Sciatic nerve (tissue), 2 donors: ENCODE measurements at places on chromosomes 3 and 15. TPM values are rescaled to one million over a fixed set of nuclear protein-coding genes. Genes with fewer than 3 reads are reported as not detected.
A peak's percentile ranks its signal among the peaks of the same experiment; 100 is the strongest.

- DNase-seq = no peak
Measured at GRCh38 chr15:100986158-100986896, 67.2 kb downstream of the LRRK1 start.

- DNase-seq = no peak
Measured at GRCh38 chr3:24199300-24199699, 254.2 kb downstream of the NR1D2 start.

- no peak for DNase-seq
Measured at GRCh38 chr3:181008796-181009195, 19.3 kb upstream of the DNAJC19 start.

DNA sequence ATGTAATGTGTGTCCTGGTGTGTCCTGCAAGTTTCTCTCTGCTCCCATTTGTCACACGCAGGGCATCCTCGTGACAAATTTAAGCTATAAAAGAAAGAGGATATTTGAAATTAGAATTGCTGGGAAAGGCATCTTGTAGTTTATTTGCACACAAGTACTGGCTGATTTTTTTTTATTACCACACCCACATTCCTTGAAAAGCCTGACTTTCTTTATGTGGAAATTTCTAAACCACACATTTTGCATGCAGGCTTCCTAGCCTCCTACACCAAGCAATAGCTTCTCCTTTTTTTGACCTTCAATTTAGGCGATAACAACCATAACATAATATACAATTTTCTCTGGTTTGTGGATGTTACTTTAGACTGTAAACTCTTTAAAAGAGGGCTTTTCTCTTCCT lies 126.1 kb downstream of the SERPINI1 start:
- DNase-seq = no peak

- no peak for DNase-seq
Measured at GRCh38 chr3:10245081-10245712, 3.1 kb upstream of the TATDN2 start.

- DNase-seq = no peak
Measured at GRCh38 chr15:35928847-35929246, 382.9 kb upstream of the DPH6 start.

DNA sequence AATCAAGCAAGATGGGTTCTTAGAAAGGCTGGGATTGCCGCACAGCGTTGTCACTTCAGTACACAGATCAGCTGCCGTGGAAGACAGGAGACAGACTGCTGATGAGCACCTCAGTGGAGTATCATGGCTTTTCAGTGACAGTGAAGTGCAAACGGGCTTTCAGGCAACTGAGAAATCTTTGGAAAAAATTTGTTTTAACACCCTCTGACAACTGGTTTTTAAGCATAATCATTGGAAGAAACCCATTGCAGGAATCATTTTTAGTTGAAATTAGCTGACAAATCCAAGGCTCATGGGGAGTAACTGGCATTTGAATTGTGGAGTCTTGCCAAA lies 418.8 kb downstream of the OTOL1 start:
- DNase-seq = no peak

- no peak for DNase-seq
Measured at GRCh38 chr15:69126054-69126469, 34.4 kb upstream of the GLCE start.

DNA sequence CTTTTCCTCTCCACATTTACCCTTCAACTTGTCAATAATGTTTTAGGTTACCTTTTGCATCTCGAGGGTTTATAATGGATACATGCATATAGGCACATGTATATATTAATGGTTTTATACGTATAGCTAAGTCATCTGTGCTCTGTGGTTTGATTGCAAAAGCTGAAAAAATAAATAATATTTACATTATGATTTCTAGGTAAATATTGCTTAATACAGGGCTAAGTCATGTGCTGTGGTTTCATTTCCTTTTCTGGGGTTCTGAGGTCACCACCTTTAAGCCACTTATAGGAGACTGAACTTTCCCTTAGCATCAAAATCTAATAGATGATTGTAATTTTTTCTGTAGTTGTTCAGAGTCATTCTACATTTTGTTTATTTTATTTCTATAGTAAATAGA lies 33.1 kb downstream of the LPP start:
- no peak for DNase-seq

GRCh38 chr15:36632226-36632625 lies 52.8 kb downstream of the CDIN1 start:
- no peak for DNase-seq

GRCh38 chr3:50537421-50538129 lies 30.0 kb downstream of the C3orf18 start:
- DNase-seq = no peak

GRCh38 chr3:125200731-125201139 lies 11.8 kb downstream of the SLC12A8 start:
- DNase-seq = no peak

DNA sequence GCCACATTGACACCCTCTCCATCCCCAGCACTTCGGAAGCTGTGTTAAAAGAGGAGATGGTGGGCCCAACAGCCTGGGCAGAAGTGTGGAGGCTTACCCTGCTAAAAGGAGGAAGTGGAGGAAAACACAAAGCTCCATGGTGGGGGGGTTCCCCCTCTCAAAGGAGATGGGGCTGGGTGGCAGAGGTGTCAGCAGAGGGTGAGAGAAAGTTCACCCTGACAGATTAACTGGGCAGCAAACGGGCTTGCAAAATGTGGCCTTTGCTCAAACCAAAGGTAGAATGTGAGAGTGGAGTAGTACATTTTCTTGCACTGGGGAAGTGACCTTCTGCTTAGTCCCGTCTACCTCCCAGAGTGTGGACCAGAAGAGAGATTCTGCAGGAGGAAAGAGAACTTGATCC lies 44.7 kb downstream of the MYO1E start:
- DNase-seq = no peak

GRCh38 chr15:95690631-95691340 lies 639.7 kb upstream of the NR2F2 start:
- no peak for DNase-seq

- no peak for DNase-seq
Measured at GRCh38 chr3:36496684-36497633, 116.7 kb downstream of the STAC start.

GRCh38 chr15:60616147-60616546 lies 137.2 kb upstream of the ICE2 start:
- DNase-seq = no peak

GRCh38 chr3:115814778-115815380 lies 191.6 kb downstream of the GAP43 start:
- DNase-seq = peak; percentile 85

GRCh38 chr15:78065973-78066946 lies 11.3 kb downstream of the TBC1D2B start:
- DNase-seq = no peak

- no peak for DNase-seq
Measured at GRCh38 chr3:156472150-156472549, 82.8 kb downstream of the SSR3 start.

DNA sequence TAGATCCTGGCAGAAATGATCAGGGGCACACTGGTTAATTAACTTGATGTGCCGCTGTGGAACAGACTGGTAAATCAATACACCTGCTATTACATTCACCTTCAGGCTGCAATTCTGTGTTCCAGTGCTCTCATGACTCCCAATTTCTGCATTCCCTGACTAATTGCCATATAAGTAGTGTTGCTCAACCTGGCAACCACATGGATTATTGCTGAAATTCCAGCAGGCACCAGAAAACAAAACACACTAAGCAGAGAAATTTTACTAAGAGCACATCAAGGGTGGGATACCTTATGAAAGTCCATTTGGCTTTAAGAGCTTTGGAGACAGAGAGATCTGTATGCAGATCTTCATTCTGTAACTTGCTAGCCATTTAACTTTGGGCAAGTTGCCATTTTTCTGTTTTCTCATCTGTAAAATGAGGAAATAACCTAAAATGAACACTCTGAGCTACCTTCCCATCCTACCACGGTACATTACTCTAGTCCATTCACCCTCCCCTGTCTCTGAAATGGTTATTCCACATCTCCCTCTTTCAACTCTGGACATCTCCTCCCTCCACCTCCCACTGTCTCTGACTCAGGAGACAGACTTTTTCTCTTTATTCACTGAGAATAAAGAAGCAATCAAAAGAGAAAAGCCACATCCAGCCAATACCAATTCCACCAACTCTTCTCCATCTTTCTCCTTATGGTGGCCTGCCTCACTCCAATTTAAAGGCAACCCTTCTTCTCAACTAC lies 54.6 kb downstream of the STAC start:
- no peak for DNase-seq

GRCh38 chr3:25665315-25666280 lies 891 bp upstream of the TOP2B start:
- DNase-seq = no peak

DNA sequence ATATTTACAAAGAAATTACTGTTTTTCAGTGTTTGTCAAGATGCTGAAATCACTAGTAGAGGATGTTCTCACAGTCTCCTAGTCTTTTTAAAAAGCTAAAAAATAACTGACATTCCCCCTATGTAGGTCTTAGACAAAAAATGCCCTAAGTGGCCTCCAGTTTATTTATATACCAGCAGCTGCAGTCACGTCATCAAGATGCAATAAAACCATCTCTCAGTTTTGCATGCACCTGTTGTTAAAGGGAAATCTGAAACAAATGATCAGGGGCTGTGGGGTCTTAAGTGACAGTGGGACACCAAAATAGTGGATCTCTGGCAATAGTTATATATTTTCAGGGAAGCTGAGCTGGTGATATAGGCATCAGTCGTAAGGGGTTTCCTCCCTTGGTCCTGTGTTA lies 146.5 kb upstream of the ARPP21 start:
- DNase-seq = no peak

GRCh38 chr3:129435367-129435766 lies 4.4 kb downstream of the MBD4 start:
- no peak for DNase-seq

GRCh38 chr3:84175449-84175848 lies 783.3 kb upstream of the CADM2 start:
- no peak for DNase-seq

- DNase-seq = no peak
Measured at GRCh38 chr3:134073583-134073945, 43.8 kb upstream of the SLCO2A1 start.

DNA sequence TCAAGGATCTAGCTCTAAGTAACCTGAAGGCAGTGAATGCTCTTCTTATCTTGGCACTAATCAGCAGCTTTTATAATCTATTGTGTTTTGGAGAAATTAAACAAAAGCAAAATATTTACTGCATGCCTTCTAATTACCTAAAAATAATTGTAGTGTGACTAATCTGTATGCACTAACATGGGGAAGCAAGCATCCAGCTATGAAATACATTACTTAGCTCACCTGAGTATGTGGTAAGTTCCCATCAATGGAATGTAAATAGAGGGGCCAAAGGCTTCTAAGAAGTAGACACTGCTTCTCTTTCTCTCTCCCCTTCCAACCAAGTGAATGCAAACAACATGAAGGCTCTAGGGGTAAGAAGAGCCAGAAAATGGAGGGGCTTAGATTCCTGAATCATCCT lies 165.6 kb downstream of the STAG1 start:
- no peak for DNase-seq

DNA sequence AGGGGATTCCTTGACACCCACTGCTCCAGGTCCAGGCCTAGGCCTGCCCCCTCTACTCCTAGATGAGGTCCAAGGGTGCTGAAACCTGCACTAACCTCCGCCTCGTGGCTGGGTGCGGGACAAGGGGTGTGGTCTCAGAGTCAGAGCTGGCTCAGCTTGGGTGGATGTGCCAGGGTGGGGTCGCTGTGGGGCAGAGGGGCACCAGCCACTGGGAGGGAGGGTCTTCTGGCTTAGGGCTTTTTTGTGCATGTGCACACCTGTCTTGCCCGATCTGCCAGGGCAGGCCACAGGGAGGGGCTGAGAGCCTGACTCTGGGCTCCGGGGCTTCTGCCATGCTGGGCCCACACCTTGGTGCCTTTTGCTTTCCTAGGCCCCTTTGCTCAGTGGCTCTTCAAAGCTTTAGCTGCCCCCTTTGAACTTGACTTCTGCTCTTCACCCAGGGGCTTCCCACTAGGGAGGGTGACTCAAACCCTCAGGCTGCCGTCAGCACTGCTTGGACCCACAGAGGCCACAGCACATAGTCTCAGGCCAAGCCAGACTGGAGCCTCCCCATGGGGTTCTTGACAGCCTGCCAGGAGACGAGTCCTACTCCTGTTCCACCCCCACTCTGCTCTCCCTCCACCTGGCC lies 73.0 kb downstream of the KLF13 start:
- no peak for DNase-seq

GRCh38 chr15:30073915-30074314 lies 8.8 kb upstream of the GOLGA8J start:
- DNase-seq = no peak

SLC35G2 gene
- total RNA-seq = 8.0 TPM

ACP3 gene
- total RNA-seq = 2.9 TPM

RAB6B gene
- 9.5 TPM for total RNA-seq

CCR1 gene
- 16.5 TPM for total RNA-seq

CCRL2 gene
- total RNA-seq = 4.7 TPM

GUCA1C gene
- not detected for total RNA-seq

SERPINI2 gene
- total RNA-seq = not detected

SEMA3B gene
- 390 TPM for total RNA-seq

PLSCR2 gene
- total RNA-seq = 0.71 TPM

RARB gene
- total RNA-seq = 15.2 TPM

RAD51 gene
- total RNA-seq = 0.53 TPM

FOXB1 gene
- total RNA-seq = not detected

GALK2 gene
- 50.2 TPM for total RNA-seq

CYP1A2 gene
- total RNA-seq = not detected
